ENCODE measurements at places on chromosomes 7 and 10.

GRCh38 chr7:32564542-32564941 lies 69.3 kb downstream of the AVL9 start:
- no peak for DNase-seq

GRCh38 chr10:11396311-11396955 lies 215.0 kb downstream of the USP6NL start:
- no peak for DNase-seq

DNA sequence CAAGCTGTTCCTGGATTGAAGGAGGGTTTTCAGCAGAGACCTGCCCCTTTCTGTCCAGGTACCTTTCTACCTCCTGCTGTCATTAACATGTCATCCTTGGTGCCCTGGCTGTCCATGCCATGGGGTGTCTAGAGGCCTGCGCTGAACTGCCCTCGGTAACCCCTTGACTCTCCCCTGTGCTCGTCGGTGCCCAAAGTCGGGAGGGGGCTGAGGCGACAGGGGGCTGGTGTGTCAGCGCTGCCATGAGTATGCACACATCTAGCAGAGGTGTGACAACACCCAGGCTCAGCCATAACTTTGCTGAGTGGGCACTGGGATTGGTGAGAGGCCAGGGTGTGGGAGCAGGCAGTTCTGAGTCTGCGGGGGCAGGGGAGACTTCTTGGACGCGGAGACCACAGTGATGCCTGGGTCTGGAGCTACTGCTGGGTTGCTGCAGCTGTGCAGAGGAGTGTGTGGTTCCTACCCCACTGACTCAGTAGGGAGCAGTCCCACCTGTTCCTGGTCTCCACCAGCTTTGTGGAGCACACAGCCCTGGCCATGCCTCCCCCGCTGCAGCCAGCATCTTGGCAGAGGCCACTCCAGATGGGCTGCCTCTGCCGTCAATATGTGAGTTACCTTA lies 376.2 kb upstream of the SEMA3C start:
- DNase-seq: no peak

- DNase-seq: no peak
These were observed 116.5 kb upstream of the FRMD4A start for GRCh38 chr10:14447094-14447839.

GRCh38 chr7:30159163-30159562 lies 24.4 kb downstream of the MTURN start:
- DNase-seq: no peak

DNA sequence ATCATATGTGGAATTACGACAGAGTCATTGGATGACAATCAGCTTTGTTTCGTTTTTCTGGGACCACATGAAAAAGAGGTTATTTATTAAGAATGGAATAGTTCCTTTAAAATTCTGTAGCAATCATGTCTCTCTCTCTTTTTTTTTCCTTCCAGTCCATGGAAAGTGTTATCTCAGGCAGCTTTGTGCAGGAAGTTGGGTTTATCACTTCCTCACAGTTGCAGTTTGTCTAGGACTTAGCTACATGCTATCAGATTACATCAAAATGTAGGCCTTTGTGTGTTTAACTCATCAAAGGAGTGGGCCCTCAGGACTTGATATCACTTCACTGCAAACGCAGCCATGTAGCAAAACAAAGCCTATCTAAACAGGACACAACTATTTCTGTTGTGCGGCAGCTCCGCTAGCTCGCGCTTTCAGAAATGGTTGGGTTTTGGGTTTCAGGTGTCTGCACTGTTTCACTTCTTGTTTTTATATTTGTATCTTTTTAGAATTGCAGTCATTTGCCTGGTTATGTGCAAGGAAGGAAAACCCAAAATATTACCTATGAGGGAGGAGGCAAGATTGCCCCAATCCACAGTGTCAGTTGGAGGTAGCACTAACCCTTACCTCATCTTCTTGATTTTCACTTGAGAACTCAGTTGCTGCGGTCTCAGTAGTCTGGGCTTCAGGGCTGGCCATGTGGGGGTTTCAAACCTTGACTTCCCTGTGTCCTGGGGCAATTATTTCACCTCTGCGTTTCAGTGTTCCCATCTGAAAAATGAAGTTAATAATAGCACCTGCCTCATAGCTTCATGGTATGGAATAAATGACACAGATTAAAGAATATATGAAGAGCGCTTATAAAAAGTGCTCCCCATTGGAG lies 66.7 kb downstream of the HHEX start:
- DNase-seq: no peak

DNA sequence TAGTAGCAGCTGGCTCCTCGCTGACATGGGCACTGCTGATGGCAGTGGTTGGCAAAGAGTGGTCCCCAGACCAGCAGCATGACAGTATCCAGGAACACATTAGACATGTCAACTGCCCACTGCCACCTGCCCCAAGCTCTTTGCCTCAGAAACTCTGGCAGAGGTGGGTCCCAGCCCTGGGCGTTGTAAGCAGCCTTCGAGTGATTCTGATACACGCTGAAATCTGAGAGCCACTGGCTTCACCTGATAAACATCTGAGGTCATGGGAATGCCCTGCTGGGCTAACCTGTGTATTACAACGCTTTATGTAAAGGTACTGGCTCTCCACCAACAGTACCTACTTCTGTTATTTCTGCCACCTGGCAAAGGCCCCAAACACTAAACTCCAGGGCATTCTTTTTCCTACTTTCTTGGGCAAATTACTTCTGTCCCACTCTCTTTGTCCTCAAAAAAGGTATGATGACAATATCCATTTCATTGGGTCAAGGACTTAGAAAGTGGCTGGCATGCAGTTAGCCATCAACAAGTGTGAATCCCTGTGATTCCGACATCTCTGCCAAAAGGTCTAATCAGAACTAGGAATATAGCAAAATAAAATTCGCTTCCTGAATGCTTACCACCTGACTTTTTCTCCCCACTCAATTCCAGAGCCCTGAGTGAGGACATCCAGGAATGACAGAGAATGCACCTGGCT lies 9.2 kb downstream of the SGMS1 start:
- no peak for DNase-seq

GRCh38 chr7:40757109-40757508 lies 622.3 kb downstream of the SUGCT start:
- no peak for DNase-seq

- DNase-seq: no peak
These were observed 138.0 kb downstream of the AUTS2 start for GRCh38 chr7:69736126-69736810.

GRCh38 chr7:80335511-80336231 lies 176.2 kb downstream of the GNAT3 start:
- DNase-seq: no peak

- no peak for DNase-seq
These were observed 66.8 kb downstream of the CHST15 start for GRCh38 chr10:124026589-124026939.

- DNase-seq: no peak
These were observed 117.6 kb downstream of the DIP2C start for GRCh38 chr10:571688-572451.

DNA sequence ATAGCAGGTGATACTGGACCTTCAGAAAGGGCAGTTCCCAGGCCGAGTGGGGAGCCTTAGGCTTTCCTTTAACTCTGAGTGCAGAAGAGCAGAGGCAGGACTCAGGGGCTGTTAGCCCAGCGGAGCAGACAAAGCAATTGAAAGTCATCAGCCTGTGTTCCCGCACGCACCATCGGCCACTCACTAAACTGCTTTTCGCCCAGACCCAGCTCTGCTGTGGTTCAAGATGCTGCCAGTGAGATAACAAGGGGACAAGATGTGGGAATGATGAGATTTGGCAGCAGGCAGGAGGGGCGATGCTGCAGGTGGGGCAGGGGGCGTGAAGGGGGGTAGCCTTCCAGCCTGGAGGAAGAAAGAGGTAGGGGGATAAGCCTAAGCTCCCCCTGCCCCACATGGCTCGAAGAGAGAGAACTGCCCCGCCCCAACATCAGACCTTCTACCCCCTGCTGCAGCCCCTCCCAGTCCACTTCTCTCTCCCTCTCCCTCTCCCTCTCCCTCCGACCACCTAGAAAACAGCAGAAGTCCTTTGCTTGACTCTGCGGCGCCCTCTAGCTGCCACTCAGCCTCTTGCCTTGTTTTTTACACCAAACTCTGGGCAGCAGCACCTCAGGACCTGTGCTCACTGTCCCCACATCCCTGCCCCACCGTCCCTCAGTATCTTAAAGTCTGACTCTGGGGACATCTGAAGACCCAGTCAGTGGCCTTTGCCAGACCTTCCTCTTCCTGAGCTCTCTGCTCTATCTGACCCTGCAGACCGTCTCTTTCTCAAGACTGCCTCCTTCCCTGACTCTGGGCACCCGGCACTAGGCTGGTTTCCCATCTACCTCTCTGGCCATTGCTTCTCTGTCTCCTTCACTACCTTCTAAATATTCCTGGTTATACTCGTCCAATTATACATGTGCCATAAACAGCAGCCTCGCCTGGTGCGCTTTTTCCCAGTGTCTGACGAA lies 110.5 kb downstream of the C10orf105 start:
- no peak for DNase-seq

DNA sequence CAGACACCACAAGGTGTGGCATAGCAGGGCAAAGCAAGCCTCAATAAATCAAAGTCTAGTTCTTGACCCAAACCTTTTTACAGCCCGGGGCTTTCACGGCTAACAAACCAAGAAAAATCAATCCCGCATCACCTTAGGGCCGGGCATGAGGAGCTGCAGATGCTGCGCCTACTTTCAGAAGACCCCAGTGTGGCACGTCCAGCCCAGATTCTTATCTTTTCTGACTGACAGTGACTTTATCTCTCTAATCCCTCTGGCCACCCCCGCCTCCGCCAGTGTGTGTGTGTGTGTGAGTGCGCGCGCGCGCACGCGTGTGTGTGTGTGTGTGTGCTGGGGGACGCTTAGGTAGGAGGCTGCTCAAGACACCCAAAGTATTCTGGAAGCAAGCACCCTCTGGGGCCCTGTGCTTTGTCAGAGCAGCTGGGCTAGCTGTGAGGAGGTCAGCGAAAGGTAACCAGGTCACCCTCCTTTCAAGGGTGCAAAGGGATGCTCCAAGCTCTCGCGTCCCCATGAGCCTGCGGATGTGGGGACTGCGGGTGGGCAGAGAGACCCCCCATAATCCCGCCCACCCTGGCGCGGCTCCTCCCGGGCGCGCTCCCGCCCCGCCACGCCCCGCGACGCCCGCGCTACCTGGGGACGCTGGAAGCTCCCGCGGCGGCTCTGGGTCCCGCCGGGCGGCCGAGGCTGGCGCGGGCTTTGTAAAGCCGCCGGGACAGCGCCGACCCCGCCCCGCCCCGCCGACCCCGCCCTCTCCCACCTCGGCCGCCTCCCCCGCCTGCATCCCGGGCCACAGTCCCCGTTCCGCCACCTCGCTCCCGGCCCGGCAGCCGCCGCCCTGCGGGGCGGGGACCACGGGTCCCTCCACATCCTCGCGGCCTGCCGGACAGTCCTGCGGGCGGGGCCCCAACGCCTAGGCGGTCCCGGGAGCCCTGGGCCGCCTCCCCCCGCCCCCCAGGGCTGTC lies 57.1 kb upstream of the RHOBTB1 start:
- DNase-seq: no peak

DNA sequence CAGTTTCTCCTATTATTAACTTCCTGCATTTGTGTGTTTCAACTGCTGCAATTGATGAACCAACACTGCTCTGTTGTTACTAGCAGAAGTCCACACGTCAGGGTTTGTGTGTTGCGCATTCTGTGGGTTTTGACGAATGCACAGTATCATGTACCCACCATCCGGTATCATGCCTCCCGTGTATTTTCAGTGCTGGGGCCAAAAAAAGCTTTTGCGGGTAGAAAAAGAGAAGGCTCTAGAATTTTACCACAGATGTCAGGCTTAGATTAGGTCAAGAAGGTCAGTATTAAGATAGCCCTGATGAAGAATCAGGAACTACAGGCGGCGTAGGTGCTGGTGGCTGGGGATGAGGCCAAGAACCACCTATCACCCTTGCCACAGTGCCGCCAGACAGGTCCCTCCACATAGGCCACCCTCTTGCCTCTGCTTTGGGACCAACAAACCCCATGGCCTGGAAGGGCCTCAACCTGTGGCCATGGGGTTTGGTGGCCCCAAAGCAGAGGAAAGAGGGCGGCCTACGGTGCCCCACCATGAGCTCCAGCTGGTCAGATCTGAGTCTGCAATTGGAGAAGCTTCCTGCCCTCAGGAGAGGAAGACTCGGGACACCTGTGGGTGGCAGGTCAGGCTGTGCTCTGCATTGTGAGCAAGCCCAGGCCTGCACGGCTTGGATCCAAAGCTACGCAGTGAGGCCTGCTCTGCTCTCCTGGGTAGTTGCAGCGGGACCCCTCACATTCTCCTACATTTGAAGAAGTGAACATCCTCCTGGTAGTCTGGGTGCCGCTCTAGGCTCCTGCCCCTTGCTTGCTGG lies 71.9 kb downstream of the MKI67 start:
- no peak for DNase-seq

GRCh38 chr7:20696803-20697333 lies 81.4 kb downstream of the ABCB5 start:
- DNase-seq: no peak

DNA sequence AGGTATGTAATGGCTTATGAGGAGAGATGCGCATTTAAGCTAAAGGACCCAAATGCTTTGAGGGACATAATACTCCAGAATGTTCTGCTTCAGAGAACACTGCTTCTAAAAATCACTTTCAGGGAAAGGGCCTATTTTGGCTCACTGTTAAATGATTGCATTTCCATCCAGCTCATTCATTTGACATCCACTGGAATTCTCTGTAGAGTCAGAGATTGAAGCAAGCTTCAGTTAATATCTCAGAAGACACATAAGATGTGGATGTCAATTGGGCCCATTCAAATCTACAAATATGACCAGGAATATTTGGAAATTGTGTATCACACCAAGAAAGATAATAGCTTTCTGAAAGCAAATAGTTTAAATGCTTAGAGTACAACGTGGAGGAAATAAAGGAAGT lies 209.9 kb upstream of the VSTM2A start:
- no peak for DNase-seq

DNA sequence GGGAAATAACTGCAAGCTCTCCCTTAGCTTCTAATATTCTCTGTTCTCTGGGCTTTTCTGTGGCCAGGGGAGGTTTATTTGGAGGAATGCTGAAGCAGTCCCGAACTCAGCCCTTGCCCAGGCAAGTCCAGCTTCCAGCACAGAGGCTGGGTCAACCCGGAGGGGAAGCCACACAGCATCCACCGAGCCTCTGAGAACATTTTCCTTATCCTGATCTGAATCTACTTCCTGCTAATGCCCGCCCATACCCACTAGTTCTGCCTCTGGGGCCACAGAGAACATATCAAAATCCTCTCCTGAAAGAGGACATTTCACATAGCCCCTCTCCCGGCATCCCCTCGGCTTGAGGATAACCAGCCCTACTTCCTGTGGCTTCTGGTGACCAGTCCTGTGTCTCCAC lies 31.1 kb downstream of the SH3PXD2A start:
- no peak for DNase-seq

DNA sequence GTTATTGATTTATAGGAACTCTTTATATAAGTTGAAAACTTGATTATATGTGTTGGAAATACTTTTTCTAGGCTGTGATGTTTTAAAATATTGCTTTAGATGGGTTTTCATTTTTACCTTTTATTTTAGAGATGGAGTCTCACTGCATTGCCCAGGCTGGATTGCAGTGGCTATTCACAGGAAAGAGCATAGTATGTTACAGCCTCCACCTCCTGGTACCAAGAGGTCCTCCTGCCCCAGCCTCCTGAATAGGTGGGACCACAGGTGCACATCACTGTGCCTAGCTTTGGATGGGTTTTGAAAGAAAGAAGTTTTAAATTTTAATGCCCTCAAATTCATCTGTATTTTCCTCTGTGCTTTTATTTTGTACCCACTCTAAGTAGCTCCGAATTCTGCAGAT lies 105.4 kb downstream of the TCF7L2 start:
- no peak for DNase-seq
